ENCODE measurements at places on chromosomes 16 and 17.
A peak's percentile ranks its signal among the peaks of the same experiment; 100 is the strongest.

DNA sequence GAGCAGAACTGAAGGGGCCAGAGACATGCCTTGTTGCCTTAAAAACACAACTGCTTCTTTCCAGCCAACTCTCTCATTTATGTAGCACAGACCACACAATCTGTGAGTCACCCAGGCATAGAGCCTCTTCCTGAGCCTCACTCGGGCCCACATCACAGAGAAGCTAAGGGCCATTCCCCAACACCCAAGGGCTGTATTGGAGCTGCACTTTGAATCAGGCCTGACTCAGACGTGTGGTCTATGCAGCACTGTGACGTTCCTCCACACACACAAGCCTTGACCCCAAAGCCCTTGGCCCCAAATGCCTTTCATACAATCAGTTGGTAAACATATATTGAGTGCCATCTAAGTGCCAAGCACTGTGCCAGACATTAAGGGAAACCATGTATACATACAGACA, 308.9 kb upstream of the DYNLRB2 start:
- DNase-seq, result peak; percentile 80

GRCh38 chr16:10172848-10173655, 9.2 kb downstream of the GRIN2A start:
- peak; percentile 67 for DNase-seq

DNA sequence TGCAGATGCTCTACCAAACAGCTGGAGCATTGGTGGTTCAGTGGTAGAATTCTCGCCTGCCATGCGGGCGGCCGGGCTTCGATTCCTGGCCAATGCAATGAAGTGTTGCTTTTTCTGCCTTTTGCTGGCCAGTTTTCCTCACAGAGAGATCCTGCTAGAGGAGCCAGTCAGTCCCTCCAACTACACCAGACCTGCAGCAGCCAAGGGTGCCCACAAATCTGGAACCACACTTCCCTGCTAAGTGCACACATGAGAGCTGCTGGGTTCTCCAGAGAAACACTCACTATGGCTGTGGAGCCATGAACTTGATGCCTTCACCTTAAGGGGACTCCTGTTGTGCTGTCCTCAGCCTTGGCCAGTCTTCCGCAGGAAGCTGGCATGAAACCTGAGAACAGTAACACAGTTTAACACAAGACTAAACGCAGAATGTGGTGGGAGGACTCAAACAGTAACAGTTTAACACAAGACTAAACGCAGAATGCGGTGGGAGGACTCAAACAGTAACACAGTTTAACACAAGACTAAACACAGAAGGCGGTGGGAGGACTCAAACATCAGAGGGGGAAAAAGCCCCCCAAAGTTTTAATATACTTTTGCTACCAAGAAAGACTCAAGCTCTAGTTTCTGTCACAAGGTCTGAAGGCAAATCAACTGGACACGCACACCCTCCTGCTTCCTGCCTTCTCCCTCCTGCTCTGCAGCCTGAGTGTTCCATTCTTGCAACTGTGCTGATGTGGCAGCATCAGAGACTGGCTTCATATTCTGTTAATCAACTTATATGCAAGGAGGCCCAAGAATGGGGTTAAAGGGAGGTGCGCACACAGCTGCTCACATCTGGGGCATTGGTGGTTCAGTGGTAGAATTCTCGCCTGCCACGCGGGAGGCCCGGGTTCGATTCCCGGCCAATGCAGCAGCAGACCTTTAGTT, 12.0 kb downstream of the VAC14 start:
- DNase-seq, result peak; percentile 44

GRCh38 chr17:56880133-56880532, 33.7 kb downstream of the TRIM25 start:
- DNase-seq, result no peak

- no peak for DNase-seq
These were observed 11.3 kb downstream of the ZNF207 start for GRCh38 chr17:32361270-32361669.

DNA sequence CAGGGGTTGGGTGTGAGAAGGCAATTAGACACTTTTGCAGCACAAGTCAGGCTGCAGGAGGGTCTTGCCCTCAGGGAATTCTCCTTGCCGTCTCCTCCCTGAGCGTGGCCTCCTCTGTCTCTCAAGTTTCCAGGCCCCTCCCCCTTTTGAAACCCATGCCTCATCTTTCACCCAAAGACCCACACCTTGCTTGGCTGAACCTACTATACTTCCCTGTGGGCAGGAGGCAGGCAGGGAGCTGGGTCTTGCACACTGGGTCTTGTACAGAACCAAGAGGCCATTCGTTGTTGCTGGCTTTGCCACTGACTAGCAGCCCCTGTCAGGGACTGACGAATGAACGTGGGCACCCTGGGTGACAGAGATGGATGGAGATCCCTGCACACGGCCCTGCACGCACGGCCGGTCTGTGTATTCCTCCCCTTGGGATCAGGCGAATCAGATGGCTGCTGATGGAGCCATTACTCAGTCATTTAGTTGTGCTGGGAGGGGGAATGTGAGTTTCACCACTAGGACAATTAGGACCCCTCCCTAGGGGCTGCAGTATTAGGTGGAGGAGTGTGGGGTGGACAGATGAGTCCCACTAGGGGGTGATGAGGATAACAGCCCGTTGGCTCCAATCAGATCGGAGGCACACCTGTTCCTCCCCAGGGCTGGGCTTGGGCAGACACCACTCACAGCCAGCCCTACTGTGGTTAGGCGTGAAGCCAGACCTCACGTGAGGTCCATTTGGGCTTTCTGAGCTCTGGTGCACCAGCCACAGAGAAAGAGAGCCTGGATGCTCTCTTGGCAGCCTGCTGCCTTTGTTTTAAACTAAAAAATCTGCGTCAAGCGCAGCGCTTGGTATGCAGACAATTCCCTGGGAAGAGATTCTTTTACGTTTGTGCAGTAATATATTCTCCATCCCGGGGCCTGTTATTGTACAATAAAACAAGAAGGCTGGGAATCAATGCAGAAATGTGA, 167.7 kb upstream of the WSCD1 start:
- DNase-seq, result no peak

GRCh38 chr17:67055811-67056745, 11.7 kb downstream of the CACNG1 start:
- no peak for DNase-seq

DNA sequence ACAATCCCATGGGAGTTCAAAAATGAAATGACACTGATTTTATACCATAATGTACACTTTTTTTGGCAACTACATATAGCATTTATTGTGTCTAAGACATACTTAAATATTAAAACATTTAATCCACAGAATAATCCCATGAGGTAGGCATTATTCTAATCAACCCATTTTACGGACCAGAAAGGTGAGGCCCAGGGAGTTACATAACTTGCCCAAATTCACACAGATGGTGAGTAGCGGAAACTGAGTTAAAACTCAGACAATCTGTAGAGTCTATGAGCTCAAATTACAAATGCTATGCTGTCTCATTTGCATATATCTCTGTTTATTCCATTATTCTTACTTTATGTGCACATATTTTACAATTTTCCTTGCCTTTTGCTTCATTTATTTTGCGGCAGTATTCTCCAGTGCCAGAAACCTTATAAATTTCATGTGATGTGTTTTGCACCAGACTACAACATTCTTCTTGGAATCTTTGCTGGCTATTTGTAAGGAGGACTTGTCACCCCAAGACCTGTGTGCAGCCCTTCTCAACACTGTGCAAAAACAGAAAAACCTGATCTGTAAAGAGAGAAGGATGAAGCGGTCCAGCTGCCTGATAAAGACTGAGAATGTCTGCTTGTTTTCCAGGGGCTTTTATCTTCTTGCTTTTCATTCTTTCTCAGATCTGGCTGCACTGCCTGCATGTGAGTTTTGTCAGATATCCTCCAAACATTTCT, 2.3 kb upstream of the ABCA9 start:
- DNase-seq, result no peak

- DNase-seq, result peak; percentile 98
These were observed 898.2 kb upstream of the GOT2 start for GRCh38 chr16:59632276-59632855.

GRCh38 chr17:80886641-80887573, 104.7 kb upstream of the CHMP6 start:
- no peak for DNase-seq

- DNase-seq, result no peak
These were observed 1378.8 kb upstream of the CDH8 start for GRCh38 chr16:63415014-63415413.

- no peak for DNase-seq
These were observed 9.4 kb downstream of the ZNF652 start for GRCh38 chr17:49352587-49353154.

GRCh38 chr17:16569358-16569712, 331 bp upstream of the ZNF287 start:
- no peak for DNase-seq

- no peak for DNase-seq
These were observed 12.5 kb downstream of the ARL4D start for GRCh38 chr17:43411369-43411677.

GRCh38 chr16:66355526-66355925, 11.0 kb upstream of the CDH5 start:
- DNase-seq, result no peak

DNA sequence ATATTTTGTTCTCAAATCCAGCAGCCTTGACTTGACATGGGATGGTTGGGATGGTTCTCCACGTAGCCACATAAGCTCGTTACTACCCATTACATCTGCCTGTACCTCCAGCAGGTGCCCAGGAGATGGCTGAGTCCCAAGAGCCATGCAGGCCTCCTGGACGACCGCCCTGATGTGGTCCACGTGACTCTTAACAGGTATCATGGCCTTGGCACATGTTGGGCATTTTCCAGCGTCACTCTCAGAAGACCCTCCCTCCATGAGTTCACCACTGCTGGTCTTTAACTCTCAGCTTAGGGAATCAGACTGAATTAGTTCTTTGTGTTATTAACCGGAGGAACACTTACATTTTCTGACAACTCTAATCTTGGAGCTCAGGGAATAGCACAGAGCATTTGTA, 161.5 kb downstream of the CDH13 start:
- no peak for DNase-seq

GRCh38 chr17:15006421-15007128, 258.6 kb downstream of the PMP22 start:
- no peak for DNase-seq

DNA sequence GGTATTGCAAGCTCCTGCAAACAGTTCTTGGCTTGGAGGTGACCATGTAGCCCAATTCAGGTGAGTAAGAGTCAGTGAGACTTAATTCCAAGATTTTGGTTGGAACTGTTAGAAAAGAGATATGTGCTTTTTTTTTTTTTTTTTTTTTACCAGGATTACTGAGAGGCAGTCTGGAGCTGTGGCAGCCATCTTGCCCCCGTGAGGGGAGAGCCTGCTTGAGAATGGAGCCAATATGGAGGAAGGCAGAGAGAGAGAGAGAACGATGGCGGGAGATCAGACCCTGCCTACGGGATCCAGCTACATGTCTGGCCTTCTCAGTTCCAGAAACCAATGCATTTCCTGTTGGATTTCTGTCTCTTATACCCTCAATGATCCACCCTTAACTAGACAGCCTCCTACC, 97.8 kb downstream of the MYH11 start:
- DNase-seq, result no peak

DNA sequence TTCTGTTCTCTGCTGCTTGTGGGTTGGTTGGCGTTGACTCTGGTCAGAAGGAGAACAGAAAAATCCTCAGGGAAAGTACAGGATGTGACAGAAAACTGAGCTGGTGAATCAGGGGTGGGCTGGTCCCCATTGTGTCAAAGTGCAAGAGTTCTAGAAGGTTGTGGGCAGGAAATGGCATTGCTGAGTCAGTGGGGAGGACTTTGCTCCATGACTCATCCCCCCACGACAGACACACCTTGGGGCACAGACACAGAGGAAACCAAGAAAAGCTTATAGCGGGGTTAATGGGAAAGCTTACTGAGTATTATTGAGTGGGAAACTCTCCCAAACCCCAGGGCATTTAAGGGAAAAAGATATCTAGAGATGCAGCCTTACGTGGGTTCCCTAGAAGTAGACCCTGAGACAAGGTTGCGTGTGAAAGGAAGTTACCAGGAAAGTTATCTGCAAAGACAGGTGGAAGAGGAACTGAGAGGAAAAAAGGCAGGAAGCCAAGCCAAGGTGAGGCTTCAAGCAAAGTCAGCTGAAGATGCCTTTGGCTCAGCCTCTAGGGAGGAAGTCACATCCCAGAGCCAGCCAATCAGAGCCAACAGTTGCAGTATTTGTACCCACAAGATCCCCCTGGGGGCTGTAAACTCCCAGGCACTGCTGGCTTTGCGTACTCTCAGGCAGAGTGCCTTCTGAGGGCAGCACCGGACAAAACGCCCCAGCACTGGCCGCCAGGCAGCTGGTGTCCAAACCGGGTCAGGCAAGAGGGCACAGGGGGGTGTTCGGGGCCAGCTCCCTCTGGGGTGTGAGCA, 86.4 kb downstream of the FOXL1 start:
- peak; percentile 97 for DNase-seq
